ENCODE measurements at places on chromosomes 5 and 9.

GRCh38 chr5:158884827-158885518 is 214.7 kb downstream of the EBF1 start:
- no peak for DNase-seq

- DNase-seq = no peak
Observed at GRCh38 chr5:50691399-50692016, 25.1 kb downstream of the PARP8 start.

GRCh38 chr5:161305601-161306000 is 240.9 kb downstream of the GABRB2 start:
- no peak for DNase-seq

DNA sequence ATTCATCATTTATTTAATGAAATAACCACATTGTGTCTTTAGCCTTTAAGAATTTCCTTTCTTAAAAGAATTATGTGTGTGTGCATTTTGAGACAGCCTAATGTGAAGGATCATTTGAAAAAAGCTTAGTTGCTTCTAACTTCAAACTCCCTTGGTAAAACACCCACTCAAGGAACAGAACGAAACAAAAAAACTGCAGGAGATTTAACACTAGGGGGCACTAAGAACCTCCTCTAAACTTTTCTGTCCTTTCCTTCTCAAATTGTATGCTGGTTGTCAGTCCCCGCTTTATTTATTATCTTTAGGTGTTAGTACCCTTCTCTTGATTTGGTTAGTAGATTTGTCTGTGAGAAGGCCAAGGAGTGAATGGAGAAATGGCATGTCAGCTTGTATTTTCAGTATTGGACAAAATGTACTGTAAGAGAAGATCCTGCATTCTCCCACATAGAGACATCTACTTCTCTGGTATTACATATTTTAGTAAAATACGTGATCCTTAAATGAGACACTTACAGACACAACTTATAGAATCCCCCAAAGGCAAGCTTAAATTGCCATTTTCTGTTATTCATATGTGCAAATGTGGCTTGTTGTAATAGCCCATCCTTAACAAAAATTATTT is 229.7 kb downstream of the MRPS30 start:
- no peak for DNase-seq

DNA sequence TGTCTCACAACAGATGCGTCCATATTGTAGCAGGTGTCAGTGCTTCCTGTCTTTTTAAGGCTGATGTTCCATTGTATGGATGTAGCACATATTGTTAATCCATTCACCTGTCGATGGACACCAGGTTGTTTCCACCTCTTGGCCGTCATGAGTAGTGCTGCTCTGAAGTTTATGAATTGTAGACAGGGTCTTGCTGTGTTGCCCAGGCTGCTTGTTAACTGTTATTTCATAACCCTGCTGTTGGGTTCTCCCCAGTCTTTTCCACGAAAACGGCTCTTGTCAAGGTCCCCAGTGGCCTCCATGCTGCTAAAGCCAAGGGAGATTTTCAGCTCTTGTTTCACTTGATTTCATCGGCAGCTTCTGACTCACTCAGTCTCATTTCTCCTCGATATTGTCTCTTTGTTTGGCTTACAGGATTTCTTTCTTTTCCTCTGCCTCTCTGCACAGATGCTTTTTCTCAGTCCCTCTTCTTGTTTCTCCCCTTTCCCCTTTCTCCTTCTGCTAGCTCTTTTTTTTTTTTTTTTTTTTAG is 12.1 kb upstream of the PSD2 start:
- no peak for DNase-seq

- no peak for DNase-seq
Observed at GRCh38 chr5:96004754-96005153, 43.1 kb upstream of the ELL2 start.

DNA sequence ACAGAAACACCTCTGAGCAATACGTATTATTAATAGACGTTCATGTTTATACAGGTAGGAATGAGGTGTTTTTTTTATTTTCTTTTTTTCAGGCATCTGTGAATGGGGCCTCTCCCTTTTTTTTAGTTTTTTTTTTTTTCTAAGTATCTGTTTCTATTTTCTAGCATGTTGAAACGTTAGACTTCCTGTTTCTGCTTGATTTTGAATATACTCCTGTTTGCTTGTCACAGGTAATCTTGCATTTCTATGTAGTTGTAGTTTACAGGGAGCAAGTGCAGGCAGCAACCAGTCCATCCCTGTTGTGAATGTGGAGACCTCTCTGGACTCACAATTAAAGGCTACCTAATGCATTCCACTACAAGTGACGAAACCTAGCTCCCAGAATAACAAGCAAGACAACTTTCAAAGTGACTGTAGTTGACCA is 22.8 kb upstream of the TNFAIP8 start:
- no peak for DNase-seq

DNA sequence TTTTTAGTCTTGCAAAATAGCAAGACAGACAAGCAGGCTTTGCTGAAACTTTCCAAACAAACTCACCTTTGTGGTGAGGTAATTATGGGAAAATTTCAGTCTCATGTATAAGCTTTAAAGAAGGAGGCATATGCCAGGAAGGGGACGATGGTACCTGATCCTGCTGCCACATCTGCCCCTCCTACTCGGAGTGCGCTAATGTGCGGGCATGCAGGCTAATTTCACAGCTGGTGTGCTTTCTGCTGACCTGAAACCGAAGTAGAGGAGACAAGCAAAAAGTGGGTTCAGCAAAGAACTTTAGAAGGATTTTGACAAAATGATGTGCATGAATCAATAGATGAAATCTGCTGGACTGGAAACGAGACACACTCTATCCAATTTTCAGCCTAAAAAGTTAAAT is 117.1 kb upstream of the IRX4 start:
- DNase-seq = no peak

DNA sequence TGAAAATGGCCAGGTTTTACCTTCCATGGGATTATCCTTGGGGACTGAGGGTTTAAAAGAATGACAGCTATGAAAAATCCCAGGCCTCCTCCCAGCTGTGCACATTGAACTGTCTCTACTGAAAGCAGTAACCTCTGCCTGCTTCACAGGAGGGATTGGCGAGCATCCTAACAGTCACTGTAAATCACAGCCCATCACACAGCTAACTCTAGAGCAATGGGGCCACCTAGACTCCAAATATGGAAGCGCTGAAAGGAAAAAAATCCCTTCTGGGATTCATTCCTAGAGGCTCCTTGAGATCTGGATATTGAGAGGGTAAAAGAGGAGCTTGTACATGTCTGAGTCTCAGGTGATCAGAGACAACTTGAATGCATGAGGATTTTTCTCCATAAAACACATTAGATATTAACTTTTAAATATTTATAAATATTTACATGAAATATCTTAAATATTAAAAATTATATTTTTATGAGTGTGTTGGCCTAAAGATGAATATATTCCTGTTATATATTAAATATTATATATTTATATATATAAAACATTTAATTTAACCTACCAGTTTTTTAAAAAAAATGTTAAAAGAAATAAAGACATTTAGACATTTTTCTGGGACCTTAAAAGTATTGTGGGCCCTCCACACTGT is 133.8 kb upstream of the SLC24A2 start:
- no peak for DNase-seq

DNA sequence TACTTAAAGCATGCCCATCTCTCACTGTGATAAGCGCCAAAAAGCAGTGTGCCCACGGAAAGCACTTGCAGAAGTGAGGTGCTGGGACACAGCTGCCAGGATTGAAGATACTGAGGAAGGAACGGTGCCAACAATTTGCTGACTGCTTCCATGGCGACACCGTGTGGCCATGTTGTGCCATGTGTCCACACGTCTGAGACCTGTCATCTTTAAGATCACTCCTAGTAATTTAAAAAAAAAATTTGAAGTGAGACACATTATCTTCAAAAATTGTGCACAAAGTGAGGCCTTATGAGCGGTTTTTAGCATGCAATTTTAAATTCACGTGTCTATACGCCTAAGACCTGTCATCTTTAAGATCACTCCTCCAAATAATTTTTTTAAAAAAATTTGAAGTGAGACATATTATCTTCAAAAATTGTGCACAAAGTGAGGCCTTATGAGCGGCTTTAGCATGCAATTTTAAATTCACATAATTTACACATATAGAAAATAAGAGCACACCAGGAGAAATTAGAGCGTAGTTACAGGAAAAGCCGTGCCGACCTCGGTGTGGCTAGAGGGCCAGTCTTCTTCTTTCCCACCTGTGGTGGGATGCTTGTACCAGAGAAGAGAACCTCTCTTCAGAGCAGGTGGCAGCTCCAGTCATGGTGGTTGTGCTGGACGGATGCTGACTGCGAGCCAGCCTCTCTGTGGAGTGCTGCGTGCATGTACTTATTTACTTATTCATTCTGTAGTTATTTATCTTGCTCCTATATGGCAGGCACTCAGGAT is 21.4 kb upstream of the FLT4 start:
- peak; percentile 51 for DNase-seq

DNA sequence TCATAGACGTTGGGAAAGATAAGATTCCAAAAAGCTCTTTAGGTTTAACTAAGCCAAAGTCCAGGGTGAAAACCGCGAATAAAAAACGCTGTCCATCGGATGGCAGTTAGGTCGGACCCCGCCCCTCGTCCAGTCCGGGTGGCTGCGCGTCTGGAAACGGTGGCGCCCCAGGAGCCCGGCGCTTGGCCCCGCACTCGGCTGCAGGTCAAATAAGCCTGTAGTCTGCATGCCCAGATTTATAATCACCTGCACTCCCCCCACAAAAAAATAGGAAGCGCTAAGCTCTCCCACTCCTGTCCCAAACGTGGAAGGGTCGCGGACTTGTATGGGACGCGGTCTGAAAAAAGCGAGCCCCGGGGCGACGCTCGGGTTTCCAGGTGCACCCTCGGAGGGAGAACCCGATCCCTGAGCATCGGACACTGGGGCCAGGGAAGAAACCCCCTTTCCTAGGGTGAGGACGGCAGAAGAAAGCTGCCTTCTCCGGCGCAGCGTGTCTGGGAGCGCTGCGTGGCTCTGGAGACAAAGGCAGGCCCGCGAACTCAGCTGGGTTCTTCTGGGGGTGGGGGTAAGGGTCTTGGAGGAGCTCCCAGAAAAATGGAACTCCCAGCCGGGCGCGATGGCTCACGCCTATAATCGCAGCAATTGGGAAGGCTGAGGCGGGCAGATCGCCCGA is 923 bp upstream of the ZBTB5 start:
- DNase-seq = peak; percentile 43

- DNase-seq = no peak
Observed at GRCh38 chr9:92982130-92982529, 34.8 kb downstream of the FGD3 start.

GRCh38 chr5:88396000-88396535 is 127.4 kb upstream of the TMEM161B start:
- DNase-seq = no peak

GRCh38 chr5:41312066-41312465 is 98.7 kb upstream of the C6 start:
- no peak for DNase-seq

- peak; percentile 24 for DNase-seq
Observed at GRCh38 chr9:34171753-34172535, 6.9 kb upstream of the UBAP1 start.

GRCh38 chr9:76560481-76560922 is 101.5 kb downstream of the GCNT1 start:
- DNase-seq = no peak

DNA sequence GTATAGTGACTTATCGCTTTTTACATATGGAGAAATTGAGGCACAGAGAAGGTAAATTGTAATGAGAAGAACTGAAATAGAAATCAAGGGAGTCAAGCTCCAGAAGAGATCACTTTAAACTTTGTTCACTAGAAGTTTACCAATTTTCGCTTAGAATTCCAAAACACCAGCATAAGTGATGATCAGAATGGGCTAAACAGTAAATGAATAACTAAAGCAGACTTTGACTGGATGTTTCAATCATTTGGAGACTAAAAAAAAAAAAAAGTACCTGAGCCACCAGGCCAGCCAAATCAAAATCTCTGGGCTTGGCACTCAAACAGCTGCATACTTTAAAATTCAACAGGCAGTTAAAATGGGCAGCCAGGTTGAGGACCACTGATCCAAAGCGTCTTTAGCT is 38.2 kb upstream of the FYB1 start:
- no peak for DNase-seq

DNA sequence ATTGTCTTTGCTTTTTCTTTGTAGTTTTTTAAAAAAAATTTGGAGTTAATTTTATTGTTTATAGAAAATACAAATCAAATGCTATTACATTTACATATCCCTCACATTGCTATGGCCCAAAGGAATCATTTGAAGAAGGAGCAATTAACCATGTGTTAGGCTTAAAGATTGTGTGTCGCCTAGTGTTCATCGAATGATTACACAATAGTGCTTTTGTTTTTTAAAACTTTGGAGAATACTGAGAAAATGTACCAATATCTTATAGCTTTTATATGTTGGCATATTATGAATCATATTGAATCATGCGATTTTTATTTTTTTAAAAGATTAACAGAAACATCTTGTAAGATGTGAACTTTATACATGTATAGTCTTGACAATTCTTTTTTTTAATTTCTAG is 21.7 kb downstream of the SLC30A5 start:
- DNase-seq = no peak

- DNase-seq = no peak
Observed at GRCh38 chr9:92760070-92760469, 4.6 kb downstream of the BICD2 start.

- no peak for DNase-seq
Observed at GRCh38 chr9:38233343-38233742, 159.2 kb upstream of the ALDH1B1 start.

DNA sequence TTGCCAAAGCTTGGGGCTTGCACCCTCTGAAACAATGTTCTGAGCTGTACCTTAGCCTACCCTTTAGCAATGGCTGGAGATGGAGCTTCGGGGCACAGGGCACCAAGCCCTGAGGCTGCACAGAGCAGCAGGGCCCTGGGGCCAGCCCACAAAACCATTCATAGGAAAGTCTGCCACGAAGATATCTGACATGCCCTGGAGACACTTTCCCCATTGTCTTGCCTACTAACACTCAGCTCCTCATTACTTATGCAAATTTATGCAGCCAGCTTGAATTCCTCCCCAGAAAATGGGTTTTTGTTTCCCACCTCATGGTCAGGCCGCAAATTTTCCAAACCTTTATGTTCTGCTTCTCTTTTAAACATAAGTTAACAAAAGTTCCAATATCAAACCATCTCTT is 105.7 kb downstream of the DTWD2 start:
- DNase-seq = no peak

GRCh38 chr9:106622164-106622487 is 240.8 kb upstream of the ZNF462 start:
- no peak for DNase-seq

DNA sequence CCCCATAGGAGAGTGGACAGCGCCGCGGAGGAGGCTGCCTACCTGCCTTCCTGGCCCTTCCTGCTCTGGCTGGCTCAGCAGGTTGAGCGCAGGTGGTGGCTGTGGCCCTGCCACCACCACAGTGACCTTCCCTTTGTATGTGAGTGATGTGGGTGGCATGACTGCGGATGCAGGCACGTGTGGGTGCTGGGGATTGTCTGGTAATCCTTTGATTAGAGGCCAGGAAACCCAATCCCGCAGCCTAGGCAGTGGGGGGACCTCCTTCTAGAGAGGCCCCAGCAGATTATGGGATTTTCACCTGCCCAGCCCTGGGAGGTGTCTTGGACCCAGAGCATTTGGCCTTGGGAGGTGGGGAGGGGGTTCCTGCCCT is 16.5 kb downstream of the RXRA start:
- DNase-seq = no peak
